ENCODE measurements at places on chromosomes 5 and 9. TPM values are rescaled to one million over a fixed set of nuclear protein-coding genes. Genes with fewer than 3 reads are reported as not detected.

DNA sequence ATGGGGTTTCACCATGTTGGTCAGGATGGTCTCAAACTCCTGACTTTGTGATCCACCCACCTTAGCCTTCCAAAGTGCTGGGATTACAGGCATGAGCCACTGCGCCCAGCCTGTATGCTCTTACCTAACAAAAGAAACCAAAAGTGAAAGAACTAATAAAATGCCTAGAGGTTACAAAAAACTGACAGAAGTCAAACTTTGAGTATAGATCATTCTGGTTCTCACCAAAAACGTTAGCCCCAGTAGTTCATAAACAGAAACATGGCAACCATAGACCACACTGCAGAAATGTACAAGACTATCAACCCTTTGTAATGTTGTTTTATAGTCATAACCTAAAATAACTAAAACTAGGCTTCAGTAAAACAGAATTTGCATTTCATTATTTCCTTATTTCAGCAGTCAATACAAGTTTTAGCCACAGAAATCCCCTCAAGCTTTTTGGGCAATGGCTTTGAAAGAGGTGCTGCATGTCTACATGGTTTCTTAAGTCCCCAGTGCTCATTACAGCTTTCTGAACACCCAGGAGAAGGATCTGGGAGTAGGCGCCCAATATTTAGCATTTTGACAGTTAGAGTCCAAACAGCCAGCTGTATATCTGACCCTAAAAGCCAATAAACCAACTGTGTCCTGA is 72.5 kb downstream of the EPB41L4A start:
- H3K36me3 ChIP-seq, result no peaks in the 10 kb centered on the region
- H3K4me1 ChIP-seq, result peaks cover 4% of the 10 kb centered on the region
- no peak for DNase-seq
- no peaks in the 10 kb centered on the region for H3K27me3 ChIP-seq

The DUSP1 gene
- 12.4 TPM for total RNA-seq

The CDH6 gene
- total RNA-seq, result not detected

- no peak overlapping the region for H3K4me3 ChIP-seq
- H3K27ac ChIP-seq, result no peak overlapping the region
- no peaks in the 10 kb centered on the region for H3K27me3 ChIP-seq
- H3K36me3 ChIP-seq, result no peaks in the 10 kb centered on the region
- DNase-seq, result no peak
Observed at GRCh38 chr5:124764585-124764984, 18.1 kb upstream of the ZNF608 start.

DNA sequence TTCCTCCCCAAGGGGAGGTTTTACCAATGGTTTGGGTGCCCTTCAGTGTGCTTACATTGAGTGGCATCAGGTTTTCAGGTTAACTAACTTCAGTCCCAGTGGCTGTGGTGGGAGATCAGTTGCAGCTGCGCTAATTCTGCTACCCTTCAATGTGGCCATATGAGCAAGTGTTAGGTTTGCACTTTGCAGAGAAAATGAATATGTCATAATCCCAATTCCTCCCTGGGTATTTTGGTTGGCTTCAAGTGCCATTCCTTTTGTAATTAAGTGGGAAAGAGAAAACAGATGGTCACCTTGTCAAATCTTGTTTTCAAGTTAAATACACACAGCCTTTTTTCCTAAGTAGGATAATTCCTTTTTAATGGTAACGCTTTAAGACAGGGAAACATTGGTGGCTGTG is 236.2 kb downstream of the TLE4 start:
- no peak for DNase-seq
- no peak overlapping the region for H3K4me3 ChIP-seq
- H3K27ac ChIP-seq, result no peak overlapping the region
- peaks cover 16% of the 10 kb centered on the region for H3K4me1 ChIP-seq

The NIPAL4 gene
- total RNA-seq, result 1.2 TPM

GRCh38 chr5:55569513-55569865 is 34.7 kb upstream of the PLPP1 start:
- H3K27me3 ChIP-seq, result peaks cover 7% of the 10 kb centered on the region
- no peak overlapping the region for H3K27ac ChIP-seq
- H3K36me3 ChIP-seq, result no peaks in the 10 kb centered on the region
- H3K4me3 ChIP-seq, result no peak overlapping the region
- DNase-seq, result no peak

GRCh38 chr9:137455359-137455991 is 3.7 kb downstream of the NSMF start:
- no peaks in the 10 kb centered on the region for H3K27me3 ChIP-seq
- no peak overlapping the region for H3K4me3 ChIP-seq
- H3K27ac ChIP-seq, result no peak overlapping the region
- H3K36me3 ChIP-seq, result no peaks in the 10 kb centered on the region

GRCh38 chr9:136720251-136720897 is 8.0 kb downstream of the DIPK1B start:
- H3K27me3 ChIP-seq, result no peaks in the 10 kb centered on the region
- H3K4me3 ChIP-seq, result no peak overlapping the region
- DNase-seq, result no peak
- no peak overlapping the region for H3K27ac ChIP-seq
- no peaks in the 10 kb centered on the region for H3K36me3 ChIP-seq
- H3K4me1 ChIP-seq, result peaks cover 9% of the 10 kb centered on the region

DNA sequence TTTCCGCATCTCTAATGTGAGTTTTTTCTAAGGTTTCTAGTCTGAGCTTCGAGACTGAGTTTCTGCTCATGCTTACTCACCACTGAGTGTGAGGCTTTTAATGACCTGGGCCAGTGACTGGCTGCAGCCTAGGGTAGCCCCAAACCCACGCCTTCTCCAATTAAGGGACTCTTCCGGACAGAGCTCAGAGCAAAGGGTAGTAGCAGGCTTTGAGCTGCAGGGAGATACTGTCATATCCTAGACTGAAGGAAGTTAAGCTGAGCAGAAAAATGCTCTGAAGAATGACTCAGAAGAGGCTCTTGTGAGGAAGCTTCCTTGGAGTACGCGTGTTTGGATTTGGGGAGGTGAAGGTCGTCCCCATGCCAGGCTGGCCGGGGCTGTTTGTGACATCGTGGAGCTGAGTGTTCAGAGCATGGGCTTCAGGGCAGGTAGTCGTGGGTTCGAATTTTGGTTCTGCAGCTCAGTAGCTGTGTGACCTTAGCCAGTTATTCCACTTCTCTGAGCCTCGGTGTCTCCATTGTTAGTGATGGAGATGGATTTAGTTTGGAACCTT is 3.5 kb downstream of the USP20 start:
- peaks cover 38% of the 10 kb centered on the region for H3K4me1 ChIP-seq
- no peak for DNase-seq
- no peaks in the 10 kb centered on the region for H3K36me3 ChIP-seq

The UNC5A gene
- not detected for total RNA-seq

GRCh38 chr5:28275931-28276330 is 1237.5 kb upstream of the CDH9 start:
- no peak overlapping the region for H3K4me3 ChIP-seq
- no peak for DNase-seq
- H3K36me3 ChIP-seq, result peaks cover 7% of the 10 kb centered on the region
- no peaks in the 10 kb centered on the region for H3K4me1 ChIP-seq
- no peaks in the 10 kb centered on the region for H3K27me3 ChIP-seq
- no peak overlapping the region for H3K27ac ChIP-seq
